Stimulated activated naive CD4-positive, alpha-beta T cell (primary cell): ENCODE measurements at places on chromosomes 5 and 9.

DNA sequence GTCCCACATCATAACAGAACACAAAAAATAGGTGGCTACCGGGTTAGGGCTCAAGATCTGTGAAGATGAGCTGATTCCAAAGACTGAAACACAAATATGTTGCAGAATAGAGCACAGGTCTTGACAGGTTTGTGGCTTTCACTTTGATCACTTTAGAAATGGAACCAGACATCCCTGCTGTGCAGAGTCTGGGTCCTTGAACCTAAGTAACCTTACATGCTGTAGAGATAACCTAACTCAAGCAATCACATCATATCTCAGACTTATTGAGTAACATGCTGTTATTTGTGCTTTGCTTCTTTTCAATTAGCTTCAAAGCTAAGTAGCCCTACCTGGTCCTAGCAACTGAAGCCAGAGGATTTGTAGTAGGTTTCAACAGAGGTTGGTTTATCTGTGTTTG is 24.3 kb downstream of the FBXW2 start:
- DNase-seq: no peak

GRCh38 chr9:96618209-96619123 is 1.2 kb downstream of the CDC14B start:
- no peak for DNase-seq

DNA sequence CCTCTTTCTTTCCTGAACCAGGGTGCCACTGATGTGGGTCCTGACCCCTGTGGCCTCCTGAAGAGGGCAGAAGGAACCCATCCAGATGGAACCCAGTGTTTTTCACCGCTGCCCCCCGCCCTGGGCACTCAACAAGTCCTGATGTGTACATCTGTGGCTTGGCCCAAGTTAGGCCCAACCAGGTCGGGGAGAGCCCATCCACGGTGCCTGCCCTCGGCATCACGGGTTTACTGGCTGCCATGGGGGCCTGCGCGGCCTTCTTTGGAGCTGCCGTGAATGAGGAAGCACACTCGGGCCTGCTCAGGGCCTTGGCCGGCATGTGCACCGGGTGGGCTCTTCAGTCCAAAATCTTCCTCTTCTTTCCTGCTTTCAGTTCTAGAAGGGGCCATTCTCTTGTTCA is 5.8 kb downstream of the ECSCR start:
- DNase-seq: no peak

DNA sequence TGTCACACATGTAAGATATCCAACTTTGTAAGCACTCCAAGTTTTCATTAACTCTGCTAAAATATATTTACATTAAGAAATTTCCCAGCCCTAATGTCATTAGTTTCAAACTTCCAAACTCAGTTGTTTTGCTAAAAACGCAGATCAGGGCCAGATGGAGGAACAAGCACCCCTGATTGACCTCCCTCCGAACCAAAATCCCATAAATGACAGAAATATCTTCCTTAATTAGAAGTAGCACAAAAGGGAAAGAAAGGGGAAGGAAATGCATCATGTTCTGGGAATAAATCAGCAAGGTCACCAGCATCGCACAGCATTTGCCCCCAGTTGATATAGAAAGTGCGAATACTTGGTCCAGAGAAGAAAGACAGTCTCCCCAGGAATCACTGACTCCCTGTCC is 61.4 kb upstream of the RUFY1 start:
- no peak for DNase-seq

DNA sequence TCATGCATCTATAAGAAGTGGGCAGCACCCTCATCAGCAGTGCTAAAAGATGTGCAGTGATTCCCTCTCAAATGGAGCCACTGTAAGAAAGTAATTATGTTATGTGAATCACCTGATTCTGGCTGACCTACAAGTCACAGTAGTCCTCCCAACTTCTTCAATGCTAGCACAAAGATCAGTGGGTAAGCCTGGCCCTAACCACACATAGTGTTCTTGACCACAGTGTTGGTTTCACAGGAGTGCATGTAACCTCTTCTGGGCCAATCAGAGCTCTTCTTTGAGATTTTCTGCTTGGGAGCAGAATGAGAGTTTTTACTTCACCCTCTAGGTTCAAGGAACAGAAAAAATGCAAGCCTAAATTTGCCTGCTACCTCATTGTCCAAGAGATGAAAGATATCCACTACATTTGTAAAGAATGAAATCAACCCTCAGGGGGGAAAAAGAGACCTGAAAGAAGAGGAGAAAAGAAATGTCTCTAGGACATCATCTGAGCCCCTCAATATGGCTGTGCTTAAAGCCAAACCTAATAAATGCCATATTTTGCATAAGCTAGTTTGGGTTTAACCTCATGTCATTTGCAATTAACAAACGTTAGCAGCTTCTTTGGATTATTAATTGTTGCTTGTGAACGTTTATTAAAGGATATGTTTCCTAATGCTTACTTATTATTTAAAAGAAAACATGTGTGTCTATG is 65.3 kb upstream of the ADRB2 start:
- DNase-seq: no peak

DNA sequence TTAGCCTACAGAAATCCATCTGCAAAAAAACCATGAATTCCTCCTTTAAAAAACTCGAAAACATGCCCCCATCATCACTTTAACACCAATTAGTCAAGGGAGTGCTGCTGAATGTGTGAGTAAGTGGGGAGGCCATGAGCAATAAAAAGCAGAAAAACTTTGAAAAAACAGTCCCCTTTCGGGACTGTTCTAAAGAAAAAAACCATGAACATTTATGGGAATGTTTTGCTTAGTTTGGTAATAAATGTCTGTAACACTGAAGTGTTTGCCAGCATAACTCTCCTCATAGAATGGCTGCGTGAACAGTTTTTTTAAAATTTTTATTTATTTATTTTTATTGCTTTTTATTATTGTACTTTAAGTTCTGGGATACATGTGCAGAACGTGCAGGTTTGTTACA is 99.4 kb upstream of the TARS1 start:
- DNase-seq: no peak

DNA sequence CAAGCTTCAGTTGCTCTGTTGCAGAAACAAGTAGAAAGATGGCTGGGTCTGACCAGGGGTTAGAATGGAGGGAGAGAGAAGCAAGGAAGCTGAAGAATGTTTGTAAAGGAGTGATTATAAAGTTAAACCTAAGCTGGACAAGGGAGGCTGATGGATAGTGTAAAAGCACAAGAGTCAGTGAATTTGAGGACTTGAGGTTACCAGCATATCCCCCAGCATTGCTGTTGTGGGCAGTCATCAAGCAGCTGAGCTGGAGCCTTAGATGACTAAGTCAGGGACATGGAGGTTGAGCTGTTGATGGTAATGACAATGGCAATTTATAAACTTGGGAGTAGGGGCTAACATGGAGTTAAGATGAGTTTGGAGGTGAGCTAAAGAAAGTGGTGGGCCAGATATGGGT is 131.5 kb downstream of the ERCC6L2 start:
- no peak for DNase-seq

DNA sequence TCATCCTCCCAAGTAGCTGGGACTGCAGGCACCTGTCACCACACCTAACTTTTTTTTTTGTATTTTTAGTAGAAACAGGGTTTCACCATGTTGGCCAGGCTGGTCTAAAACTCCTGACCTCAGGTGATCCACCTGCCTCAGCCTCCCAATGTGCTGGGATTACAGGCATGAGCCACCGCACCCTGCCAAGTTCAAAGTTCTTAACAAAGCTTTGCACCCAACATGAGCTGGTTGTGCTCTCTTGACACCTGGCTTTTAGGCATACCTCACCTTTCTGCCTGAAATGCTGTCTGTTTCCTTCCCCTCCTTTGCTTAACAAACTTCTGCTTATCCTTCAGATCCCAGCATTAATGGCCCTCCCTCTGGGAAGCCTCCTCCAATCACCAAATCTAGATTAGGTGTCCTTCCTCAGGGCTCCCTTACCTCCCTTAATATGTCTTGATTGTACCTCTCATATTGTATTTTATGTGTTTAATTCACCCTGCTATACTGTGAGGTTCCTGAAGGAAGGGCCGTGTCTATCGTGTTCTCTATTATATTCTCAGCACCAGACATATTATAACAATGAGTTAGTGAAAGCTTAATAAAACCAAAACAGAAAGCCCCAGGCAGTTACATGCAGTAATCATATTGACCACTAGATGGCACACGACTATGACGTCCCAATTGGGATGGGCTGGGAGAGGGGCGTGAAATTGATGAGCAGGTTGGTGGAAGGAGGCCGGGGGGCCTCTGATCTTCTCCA is 62.9 kb upstream of the PPARGC1B start:
- DNase-seq: no peak

- DNase-seq: no peak
Measured at GRCh38 chr9:124190761-124191160, 67.0 kb upstream of the NEK6 start.

GRCh38 chr9:34744295-34745221 is 34.6 kb upstream of the CCL21 start:
- DNase-seq: no peak

DNA sequence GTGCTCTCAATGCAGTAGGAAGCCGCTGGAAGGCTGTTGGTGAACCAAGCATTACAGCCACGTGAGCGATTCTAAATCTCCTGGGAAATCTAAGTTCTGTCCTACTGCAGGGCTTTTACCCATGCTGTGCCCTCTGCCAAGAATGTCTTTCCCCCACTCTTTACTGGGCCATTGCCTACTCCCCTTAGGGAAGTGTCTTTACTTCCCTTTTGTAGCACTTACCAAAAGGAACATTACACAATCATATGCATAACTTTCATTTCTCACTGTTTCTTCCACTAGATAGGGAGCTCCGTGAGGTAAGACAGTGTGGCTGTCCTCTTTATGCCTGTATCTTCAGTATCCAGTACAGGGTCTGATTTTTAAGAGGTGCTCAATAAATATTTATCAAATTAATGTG is 241.7 kb upstream of the NR4A3 start:
- DNase-seq: no peak

DNA sequence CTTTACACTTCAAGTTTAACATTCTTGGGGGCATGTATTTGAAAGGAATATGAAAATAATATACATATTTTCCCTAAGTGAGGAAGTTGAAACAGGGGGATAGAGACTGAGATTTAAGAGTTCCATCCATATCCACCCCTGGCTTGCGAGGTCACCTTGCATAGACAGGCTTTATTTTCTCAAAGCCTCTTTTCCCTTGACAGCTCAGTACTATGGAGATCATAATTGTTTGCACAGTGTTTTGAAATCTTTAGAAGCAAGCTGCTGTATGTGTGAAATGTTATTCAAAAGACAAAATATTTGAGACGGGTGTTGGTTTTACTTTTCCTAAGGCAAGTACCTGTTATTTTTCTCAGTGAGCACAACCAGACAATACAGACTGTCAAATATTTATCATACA is 163.1 kb downstream of the LRRC70 start:
- DNase-seq: no peak

GRCh38 chr5:43712081-43712480 is 109.1 kb downstream of the NNT start:
- DNase-seq: no peak

GRCh38 chr9:98021306-98022040 is 35.1 kb upstream of the NANS start:
- no peak for DNase-seq

- DNase-seq: no peak
Measured at GRCh38 chr5:178519804-178520203, 70.4 kb downstream of the COL23A1 start.
